Heart right ventricle (tissue), 16 donors: ENCODE measurements at places on chromosomes 2 and 18. TPM values are rescaled to one million over a fixed set of nuclear protein-coding genes. Genes with fewer than 3 reads are reported as not detected.

DNA sequence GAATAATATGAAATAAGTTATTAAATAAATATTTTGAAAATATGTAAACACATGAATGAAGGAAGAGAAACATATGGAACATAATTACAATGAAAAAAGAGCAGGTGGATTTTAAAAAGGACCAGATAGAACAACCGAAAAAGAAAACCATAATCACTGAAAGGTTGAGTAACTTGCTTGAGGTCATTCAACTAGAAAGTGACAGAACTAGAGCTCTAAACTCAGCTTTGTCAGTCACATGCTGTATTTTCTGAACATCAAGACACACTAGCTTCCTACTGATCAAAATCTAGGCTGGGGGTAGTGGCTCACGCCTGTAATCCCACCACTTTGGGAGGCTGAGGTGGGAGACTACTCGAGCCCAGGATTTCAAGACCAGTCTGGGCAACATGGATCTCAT, 30.0 kb upstream of the ITGAV start:
- H3K27me3 ChIP-seq = no peaks in the 10 kb centered on the region
- DNase-seq = no peak
- H3K4me1 ChIP-seq = no peaks in the 10 kb centered on the region
- H3K27ac ChIP-seq = no peak overlapping the region
- no peak overlapping the region for H3K4me3 ChIP-seq
- no peaks in the 10 kb centered on the region for H3K36me3 ChIP-seq

- no peak for DNase-seq
- no peak overlapping the region for H3K4me3 ChIP-seq
- no peaks in the 10 kb centered on the region for H3K4me1 ChIP-seq
Measured at GRCh38 chr2:188623995-188624643, 332.4 kb downstream of the GULP1 start.

- no peak overlapping the region for H3K4me3 ChIP-seq
- H3K36me3 ChIP-seq = no peaks in the 10 kb centered on the region
- H3K4me1 ChIP-seq = peaks cover 40% of the 10 kb centered on the region
- H3K27ac ChIP-seq = no peak overlapping the region
Measured at GRCh38 chr2:38113051-38113450, 37.1 kb upstream of the CYP1B1 start.

DNA sequence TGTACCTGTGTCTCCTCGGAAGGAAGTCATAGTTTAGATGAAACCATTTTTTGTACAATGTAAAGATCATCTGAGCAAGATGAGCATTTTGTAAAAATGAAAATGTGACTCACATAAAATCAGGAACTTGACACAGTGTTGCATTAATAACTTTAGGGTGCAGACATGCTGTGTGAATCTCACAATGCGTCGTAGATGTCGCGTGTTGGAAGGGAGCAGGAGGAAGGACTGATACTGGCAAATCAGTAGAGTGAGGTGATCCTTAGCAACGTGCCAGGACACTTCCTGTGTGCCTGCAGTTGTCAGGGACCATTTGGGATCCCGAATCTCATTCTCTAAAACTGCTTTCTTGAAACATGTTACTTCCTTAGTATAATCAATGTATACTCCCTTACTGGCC, 103.1 kb downstream of the SH3BP4 start:
- H3K27me3 ChIP-seq = no peaks in the 10 kb centered on the region
- no peaks in the 10 kb centered on the region for H3K36me3 ChIP-seq

GRCh38 chr18:41972067-41972925, 17.3 kb downstream of the PIK3C3 start:
- H3K4me3 ChIP-seq = no peak overlapping the region
- no peak for DNase-seq
- H3K27me3 ChIP-seq = no peaks in the 10 kb centered on the region
- no peak overlapping the region for H3K27ac ChIP-seq

DNA sequence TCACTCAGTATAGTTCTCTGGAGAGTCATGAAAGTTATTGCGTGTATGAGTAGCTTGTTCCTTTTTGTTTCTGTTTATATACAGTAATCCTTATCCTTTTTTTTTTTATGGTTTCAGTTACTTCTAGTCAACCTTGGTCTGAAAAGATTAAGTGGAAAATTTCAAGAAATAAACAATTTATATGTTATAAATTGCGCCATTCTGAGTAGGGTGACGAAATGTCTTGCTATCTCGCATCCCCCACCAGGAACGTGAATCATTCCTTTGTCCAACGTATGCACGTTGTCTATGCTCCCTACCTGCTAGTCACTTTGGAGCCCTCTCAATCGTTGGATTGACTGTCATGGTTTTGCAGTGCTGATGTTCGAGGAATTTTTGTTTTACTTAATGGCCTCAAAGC, 60.4 kb downstream of the FAM117B start:
- H3K27ac ChIP-seq = no peak overlapping the region
- H3K4me3 ChIP-seq = no peak overlapping the region
- no peaks in the 10 kb centered on the region for H3K4me1 ChIP-seq

- H3K4me1 ChIP-seq = no peaks in the 10 kb centered on the region
- H3K27ac ChIP-seq = no peak overlapping the region
- H3K36me3 ChIP-seq = no peaks in the 10 kb centered on the region
- no peak overlapping the region for H3K4me3 ChIP-seq
- no peak for DNase-seq
Measured at GRCh38 chr2:54701029-54701428, 22.4 kb upstream of the EML6 start.

GRCh38 chr18:62037989-62038778, 145.4 kb upstream of the RNF152 start:
- H3K27me3 ChIP-seq = no peaks in the 10 kb centered on the region
- H3K36me3 ChIP-seq = no peaks in the 10 kb centered on the region
- no peak for DNase-seq
- H3K27ac ChIP-seq = no peak overlapping the region
- H3K4me3 ChIP-seq = no peak overlapping the region

DNA sequence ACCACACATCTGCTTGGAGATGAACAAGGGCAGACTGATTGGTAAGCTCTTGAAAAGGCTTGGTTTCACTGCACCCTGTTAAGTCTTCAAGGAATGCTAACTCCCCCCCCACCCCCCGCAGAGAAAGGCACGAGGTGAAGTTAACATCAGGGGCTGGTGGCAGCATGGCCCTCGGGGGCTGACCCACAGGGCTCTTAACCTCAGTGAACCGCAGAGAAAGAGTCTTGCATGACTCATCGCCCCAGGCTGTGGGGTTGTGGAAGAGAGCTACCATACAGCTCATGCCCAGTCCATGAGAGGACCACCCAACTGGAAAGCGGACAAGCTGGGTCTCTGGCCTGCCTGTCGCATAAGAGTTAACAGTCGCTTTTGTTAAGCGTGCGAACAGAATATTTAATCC, 10.6 kb upstream of the CEP68 start:
- H3K4me3 ChIP-seq = no peak overlapping the region
- H3K36me3 ChIP-seq = no peaks in the 10 kb centered on the region
- DNase-seq = no peak
- H3K27me3 ChIP-seq = no peaks in the 10 kb centered on the region
- H3K4me1 ChIP-seq = peaks cover 9% of the 10 kb centered on the region
- H3K27ac ChIP-seq = no peak overlapping the region

- no peak overlapping the region for H3K27ac ChIP-seq
- no peak overlapping the region for H3K4me3 ChIP-seq
- H3K36me3 ChIP-seq = no peaks in the 10 kb centered on the region
- no peaks in the 10 kb centered on the region for H3K27me3 ChIP-seq
Measured at GRCh38 chr18:28040211-28040610, 136.7 kb downstream of the CDH2 start.

- H3K27me3 ChIP-seq = no peaks in the 10 kb centered on the region
- H3K36me3 ChIP-seq = no peaks in the 10 kb centered on the region
- no peaks in the 10 kb centered on the region for H3K4me1 ChIP-seq
Measured at GRCh38 chr2:210901326-210901725, 344.9 kb downstream of the CPS1 start.

- H3K4me1 ChIP-seq = peaks cover 56% of the 10 kb centered on the region
- H3K36me3 ChIP-seq = no peaks in the 10 kb centered on the region
- H3K27me3 ChIP-seq = no peaks in the 10 kb centered on the region
- H3K27ac ChIP-seq = peak overlapping the region; percentile 46
- no peak for DNase-seq
- no peak overlapping the region for H3K4me3 ChIP-seq
Measured at GRCh38 chr2:226690461-226691024, 109.1 kb downstream of the IRS1 start.

GRCh38 chr18:12599966-12600365, 57.9 kb downstream of the SPIRE1 start:
- DNase-seq = no peak
- no peaks in the 10 kb centered on the region for H3K27me3 ChIP-seq
- no peaks in the 10 kb centered on the region for H3K36me3 ChIP-seq
- H3K27ac ChIP-seq = no peak overlapping the region
- no peak overlapping the region for H3K4me3 ChIP-seq

- no peaks in the 10 kb centered on the region for H3K27me3 ChIP-seq
- no peaks in the 10 kb centered on the region for H3K36me3 ChIP-seq
- no peak overlapping the region for H3K27ac ChIP-seq
- H3K4me3 ChIP-seq = no peak overlapping the region
- H3K4me1 ChIP-seq = no peaks in the 10 kb centered on the region
- DNase-seq = no peak
Measured at GRCh38 chr2:233031556-233032500, 644 bp upstream of the NEU2 start.

DNA sequence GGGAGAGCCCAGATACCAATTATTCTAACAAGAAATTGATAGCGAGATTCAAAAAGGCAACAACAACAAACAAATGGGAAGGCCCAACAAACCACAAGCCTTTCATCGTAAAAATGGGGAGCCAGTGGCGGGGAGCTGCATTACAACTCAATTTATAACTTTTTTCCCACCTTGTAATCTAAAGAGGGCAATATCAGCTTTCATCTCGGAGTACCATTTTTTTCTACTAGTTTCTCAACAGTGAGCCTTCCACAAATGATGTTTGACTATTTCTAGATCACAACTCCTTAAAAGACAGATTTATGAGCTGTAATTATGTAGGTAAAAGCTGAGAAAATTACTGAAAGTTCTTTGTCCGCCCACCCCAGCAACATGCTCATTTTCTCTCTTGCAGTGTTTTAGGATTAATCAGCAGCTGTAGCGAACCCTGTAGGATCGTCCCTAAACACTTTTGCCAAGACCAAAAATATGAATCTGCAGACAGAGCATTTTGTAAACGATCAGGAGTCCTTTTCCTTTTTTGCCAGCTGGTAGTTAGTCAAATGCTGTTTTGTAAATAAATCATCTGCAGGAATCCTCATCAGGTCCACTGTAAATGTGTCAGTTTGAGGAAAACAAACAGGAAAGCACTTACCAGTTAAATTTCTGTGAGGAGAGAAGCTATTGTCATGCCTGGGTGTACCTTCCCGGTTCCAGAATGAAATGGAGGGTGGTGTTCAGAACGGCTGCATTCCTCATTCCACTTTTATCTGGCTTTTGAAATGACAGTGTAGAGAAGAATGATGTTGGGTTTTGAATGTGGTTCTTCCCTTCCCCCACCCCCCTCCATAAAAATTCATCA, 53.2 kb downstream of the EEF1B2 start:
- H3K4me1 ChIP-seq = no peaks in the 10 kb centered on the region
- peak overlapping the region; percentile 36 for H3K27ac ChIP-seq
- H3K4me3 ChIP-seq = peak overlapping the region; percentile 21

DNA sequence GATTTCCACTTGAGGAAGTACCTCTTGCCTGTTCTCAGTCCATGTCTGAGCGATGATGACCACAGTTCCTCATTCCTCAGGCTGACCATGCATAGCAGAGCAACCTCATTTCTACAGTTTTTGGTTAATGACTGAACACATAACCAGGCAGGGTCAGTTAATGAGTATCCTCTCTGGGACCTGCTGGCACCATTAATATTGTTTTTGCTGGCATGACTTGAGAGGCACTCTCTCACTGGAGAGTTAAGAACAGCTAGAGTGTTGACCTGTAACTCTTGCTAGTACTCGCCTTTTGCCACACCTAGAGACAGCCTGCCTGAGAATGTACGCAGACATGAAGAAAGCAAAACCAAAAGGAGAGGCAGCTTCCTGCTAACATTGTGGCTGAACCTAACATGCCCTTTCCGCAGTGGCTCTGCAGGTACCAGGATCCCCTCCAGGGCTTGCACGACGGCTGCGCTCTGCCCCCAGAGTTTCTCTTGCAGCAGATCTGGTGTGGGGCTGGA, 23.9 kb downstream of the PECR start:
- peak overlapping the region; percentile 84 for H3K27ac ChIP-seq
- peaks cover 9% of the 10 kb centered on the region for H3K36me3 ChIP-seq
- H3K27me3 ChIP-seq = no peaks in the 10 kb centered on the region
- no peak for DNase-seq
- H3K4me1 ChIP-seq = no peaks in the 10 kb centered on the region
- H3K4me3 ChIP-seq = no peak overlapping the region

- no peaks in the 10 kb centered on the region for H3K4me1 ChIP-seq
- H3K36me3 ChIP-seq = no peaks in the 10 kb centered on the region
- no peak overlapping the region for H3K4me3 ChIP-seq
- DNase-seq = no peak
- no peak overlapping the region for H3K27ac ChIP-seq
Measured at GRCh38 chr2:205946226-205946625, 139.7 kb downstream of the INO80D start.

- H3K36me3 ChIP-seq = no peaks in the 10 kb centered on the region
- no peaks in the 10 kb centered on the region for H3K27me3 ChIP-seq
Measured at GRCh38 chr2:152820048-152820447, 101.6 kb downstream of the ARL6IP6 start.

- H3K27me3 ChIP-seq = no peaks in the 10 kb centered on the region
- H3K27ac ChIP-seq = no peak overlapping the region
- no peaks in the 10 kb centered on the region for H3K4me1 ChIP-seq
- no peaks in the 10 kb centered on the region for H3K36me3 ChIP-seq
- DNase-seq = no peak
Measured at GRCh38 chr2:203591642-203592041, 56.5 kb upstream of the RAPH1 start.

- no peaks in the 10 kb centered on the region for H3K4me1 ChIP-seq
- no peak overlapping the region for H3K27ac ChIP-seq
- no peak for DNase-seq
- peaks cover 5% of the 10 kb centered on the region for H3K27me3 ChIP-seq
Measured at GRCh38 chr2:235183786-235184185, 232.0 kb downstream of the SH3BP4 start.

- no peak overlapping the region for H3K4me3 ChIP-seq
- H3K36me3 ChIP-seq = no peaks in the 10 kb centered on the region
- H3K27ac ChIP-seq = no peak overlapping the region
- no peaks in the 10 kb centered on the region for H3K27me3 ChIP-seq
- DNase-seq = no peak
- H3K4me1 ChIP-seq = peaks cover 17% of the 10 kb centered on the region
Measured at GRCh38 chr2:30713698-30714097, 93.5 kb downstream of the CAPN13 start.

The M1AP gene
- 0.12 TPM for total RNA-seq

The HOXD1 gene
- not detected for total RNA-seq

The HOXD8 gene
- total RNA-seq = 0.65 TPM

The EPG5 gene
- 20.0 TPM for total RNA-seq

The RAD51AP2 gene
- not detected for total RNA-seq

The TDRD15 gene
- total RNA-seq = not detected

The SERPINB11 gene
- not detected for total RNA-seq

The HNMT gene
- total RNA-seq = 7.8 TPM

The AMER3 gene
- not detected for total RNA-seq

The EFR3B gene
- total RNA-seq = 6.2 TPM

The GLI2 gene
- total RNA-seq = 1.0 TPM

The PARD6G gene
- 3.8 TPM for total RNA-seq

The SLC9A4 gene
- total RNA-seq = not detected
